ENCODE measurements at places on chromosomes 16 and 17.

GRCh38 chr17:36740157-36740556 lies 138.8 kb downstream of the MRM1 start:
- DNase-seq, result no peak

GRCh38 chr17:74641224-74641957 lies 17.9 kb upstream of the CD300E start:
- DNase-seq, result no peak

DNA sequence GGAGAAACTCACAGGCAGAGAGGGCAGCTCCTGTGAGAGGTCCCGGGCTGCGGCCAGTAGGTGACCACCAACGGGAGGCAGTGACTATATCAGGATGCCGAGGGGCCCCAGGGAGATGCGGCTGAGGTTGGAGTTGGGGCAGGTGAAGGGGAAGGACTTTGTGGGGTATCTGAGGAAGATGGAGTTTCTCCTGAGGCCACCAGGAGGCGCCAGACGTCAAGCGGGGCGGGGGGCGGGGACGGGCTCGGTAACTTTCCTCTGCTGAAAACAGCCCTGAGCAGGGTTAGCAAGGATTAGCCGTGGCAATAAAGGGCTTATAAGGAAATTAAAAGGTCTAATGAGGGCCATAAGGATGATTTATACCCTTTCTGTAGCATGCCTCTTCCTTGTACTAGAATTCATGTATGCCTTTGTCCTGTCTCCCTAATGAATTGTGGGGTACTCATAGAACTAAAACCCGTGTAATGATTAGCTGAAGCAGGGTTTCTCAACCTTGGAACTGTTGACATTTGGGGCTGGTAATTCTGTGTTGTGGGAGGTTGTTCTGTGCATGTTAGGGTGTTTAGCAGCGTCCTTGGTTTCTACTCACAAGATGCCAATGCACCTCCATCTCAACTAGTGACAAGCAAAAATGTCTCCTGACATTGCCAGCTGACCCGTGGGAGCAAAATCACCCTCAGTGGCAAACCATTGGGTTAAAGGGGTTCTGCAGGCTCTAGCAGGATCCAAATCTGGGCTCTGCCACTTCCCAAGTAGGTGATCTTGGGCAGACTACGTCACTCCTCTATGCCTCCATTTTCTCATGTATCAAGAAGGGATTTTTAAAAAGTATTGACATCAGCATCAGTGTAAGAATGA lies 74.8 kb upstream of the GRIN2A start:
- peak; percentile 22 for DNase-seq

- peak; percentile 47 for DNase-seq
Measured at GRCh38 chr16:69522732-69523404, 42.9 kb upstream of the NFAT5 start.

GRCh38 chr17:66957951-66958579 lies 6.4 kb upstream of the CACNG4 start:
- no peak for DNase-seq

DNA sequence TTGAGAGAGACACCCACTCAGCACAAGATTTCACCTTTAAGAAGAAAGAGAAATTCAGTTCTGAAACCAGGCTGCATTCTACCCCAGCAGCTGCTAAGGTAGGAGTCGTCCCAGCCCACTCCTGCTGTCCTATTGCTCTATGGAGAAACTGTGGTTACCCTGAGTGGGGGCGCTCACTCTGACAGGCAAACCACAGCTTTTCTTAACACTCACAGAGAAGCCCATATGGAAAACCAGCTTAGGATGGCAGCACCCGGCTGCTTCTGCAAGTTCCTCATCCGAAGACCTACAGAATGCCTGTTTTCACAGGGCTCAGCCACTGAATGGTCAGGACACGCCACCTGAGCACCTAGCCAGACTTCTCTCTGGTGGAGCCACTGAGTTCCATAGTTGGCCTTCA lies 7.5 kb downstream of the ATP5PD start:
- no peak for DNase-seq

GRCh38 chr17:4427505-4427904 lies 6.2 kb upstream of the SPNS3 start:
- no peak for DNase-seq

DNA sequence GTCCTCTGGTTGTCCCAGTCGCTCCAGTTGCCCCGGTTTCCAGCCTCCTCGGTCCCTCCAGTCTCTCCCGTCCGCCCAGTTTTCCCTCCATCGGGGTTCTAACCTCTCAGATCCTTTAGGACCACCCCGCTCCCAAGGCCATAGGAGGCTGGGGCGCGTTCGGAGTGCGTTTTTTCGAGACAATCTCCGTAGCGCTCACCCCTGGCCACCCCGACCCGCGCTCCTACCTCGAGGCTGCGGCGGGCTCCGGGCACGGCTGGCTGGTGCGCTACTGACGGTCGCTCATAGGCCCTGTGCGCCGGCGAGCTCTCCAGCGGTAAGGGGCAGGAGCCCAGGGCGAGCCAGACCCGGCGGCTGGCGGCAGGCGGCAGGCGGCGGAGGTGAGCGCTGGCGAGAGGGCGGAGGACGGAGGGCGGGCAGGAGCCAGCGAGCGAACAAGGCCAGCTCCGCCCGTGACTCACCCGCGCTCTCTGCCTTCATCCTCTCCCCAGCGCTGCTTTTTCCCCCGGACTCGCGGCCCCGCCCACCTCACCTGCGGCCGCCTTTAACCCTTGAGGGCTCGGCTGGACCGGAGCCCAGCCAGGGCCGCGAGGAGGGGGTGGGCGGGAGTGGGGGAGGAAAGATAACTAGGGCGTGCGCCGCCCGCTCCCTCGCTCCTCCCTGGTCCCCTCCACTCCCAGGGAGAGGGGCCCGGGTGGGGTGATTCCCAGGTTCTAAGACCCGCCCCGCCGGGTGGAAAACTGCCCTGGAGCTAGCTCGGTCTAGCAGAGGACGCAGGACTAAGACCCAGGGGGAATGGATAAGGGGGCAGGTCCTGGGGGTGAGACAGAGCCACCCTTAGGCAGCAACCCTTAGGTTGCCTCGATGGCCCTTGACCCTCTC lies at the start of gene SP6:
Gene SP6 (minus strand): TSS at position 472 of the 882 bp plus-strand sequence. CDS start 2,734 bp downstream, outside the sequence.
- no peak for DNase-seq

DNA sequence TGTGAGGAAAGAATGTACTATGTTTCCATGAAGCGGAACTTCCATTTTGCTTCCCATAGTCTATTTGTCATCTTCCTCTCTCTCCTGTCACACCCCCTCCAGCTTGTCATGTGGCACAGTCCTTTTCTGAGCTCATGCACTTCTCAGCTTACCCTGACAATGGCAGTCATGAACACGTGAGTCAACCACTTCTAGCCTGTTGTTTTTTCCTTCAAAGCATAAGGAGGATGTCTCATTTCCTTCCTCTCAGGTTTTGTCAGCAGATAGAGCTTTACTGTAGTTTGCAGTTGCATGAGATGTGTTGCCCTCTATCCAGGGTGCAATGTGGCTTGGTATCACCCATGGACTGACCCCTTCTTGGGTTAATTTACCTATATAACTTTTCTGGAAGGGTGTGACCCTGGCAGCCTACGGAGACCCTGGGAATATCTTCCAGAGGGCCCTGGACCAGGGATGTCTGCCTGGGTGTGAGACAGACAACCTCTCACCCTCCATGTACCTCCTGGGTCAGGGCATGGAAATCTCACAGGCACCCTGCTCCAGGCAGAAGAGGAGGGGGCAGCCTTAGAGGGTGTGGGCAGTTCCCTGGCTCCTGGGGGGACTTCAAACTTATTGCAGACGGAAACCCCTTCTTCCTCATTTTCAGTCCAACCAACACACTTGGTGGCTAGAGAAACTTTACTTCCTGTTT lies 4.0 kb upstream of the ZNF267 start:
- DNase-seq, result no peak

GRCh38 chr17:6138761-6139446 lies 68.7 kb downstream of the WSCD1 start:
- peak; percentile 18 for DNase-seq

DNA sequence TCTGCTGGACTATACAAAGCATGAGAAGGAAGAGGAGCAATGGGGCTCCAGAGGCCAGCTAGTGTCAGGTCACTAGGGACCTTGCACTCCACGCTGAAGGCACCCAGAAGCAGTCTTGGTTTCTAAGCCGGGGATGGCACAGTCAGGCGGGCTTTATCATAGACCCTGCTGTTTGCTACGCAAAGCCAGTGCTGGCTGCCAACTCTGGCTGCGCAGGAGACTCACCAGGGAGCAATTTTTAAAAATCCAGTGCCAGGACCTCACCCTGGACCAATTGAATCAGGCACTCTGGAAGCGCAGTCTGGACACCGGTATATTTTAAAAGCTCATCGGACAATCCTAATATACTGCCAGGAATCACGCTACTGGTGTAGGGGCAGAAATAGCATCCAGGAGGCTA lies 368.5 kb upstream of the XYLT1 start:
- DNase-seq, result no peak

- no peak for DNase-seq
Measured at GRCh38 chr16:57348327-57348726, 10.3 kb upstream of the CCL22 start.

- peak; percentile 55 for DNase-seq
Measured at GRCh38 chr16:50509521-50510341, 38.5 kb upstream of the NKD1 start.

- no peak for DNase-seq
Measured at GRCh38 chr17:73261952-73262675, 434 bp upstream of the CPSF4L start.

- no peak for DNase-seq
Measured at GRCh38 chr16:74448990-74449389, 27.7 kb upstream of the CLEC18B start.

DNA sequence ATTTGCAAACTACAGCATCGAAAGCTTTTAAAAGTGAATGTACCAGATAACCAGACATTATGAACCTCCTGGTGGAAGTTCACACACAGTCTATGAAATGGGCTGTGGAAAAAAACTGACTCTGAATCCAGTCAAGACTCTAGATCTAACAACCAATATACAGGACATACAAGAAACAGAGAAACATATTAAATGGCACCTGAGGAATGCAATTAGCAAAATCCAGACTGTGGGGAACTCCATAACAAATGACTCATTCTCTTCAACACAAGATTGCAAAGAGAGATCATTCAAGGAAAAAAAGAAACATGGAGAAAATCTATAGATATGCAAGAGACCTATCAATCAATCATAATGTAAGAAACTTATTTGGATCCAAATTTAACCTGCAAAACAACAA lies 119.0 kb downstream of the MYO1D start:
- DNase-seq, result no peak

DNA sequence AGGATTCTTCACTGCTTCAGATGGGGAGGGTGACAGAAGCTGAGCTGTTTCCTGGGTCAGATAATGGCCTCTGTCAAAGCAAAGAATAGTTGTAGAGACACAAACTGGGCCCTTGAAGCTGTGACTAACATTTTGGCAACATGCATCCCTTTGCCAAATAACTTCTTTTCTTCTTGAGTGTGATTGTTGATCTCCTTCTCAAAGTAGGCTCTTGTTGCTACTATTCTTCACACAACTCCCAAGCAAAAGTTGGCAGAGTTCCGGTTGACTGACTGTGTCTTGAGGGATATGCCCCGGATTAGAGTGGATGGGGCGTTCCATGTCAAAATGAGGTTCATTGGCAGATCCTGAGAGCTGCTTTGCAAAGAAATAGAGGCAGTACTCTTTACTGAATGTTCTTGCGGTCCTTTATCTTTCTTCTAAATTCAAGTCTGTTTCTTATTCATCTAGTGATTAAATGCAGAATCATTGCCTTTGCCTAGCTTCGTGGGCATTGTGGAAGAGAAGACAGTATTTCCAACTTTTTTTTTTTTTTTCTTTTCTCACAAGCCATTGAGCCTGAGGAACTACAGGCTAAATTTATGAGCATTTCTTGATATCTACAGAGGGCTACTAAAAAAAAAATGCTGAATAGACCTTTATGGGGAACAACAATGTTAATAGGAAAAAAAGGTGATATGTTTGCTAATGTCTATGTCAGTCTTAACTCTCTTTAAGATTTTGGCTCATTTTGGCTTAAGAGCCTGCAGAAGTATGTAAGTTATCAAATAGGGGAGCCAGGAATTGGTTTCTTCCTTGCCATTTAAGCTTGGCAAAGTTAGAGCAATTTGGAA lies 5.8 kb downstream of the WIPF2 start:
- no peak for DNase-seq

DNA sequence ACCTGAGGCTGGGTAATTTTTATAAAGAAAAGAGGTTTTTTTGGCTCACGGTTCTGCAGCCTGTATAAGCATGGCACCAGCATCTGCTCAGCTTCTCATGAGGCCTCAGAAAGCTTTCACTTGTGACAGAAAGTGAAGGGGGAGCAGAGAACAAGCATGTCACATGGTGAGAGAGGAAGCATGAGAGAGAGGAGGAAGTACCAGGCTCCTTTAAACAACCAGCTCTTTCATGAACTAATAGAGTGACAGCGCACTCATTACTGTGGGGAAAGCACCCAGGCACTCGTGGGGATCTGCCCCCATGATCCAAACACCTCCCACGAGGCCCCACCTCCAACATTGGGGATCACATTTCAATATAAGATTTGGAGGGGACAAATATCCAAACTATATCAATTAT lies 86.8 kb downstream of the USP32 start:
- DNase-seq, result no peak

DNA sequence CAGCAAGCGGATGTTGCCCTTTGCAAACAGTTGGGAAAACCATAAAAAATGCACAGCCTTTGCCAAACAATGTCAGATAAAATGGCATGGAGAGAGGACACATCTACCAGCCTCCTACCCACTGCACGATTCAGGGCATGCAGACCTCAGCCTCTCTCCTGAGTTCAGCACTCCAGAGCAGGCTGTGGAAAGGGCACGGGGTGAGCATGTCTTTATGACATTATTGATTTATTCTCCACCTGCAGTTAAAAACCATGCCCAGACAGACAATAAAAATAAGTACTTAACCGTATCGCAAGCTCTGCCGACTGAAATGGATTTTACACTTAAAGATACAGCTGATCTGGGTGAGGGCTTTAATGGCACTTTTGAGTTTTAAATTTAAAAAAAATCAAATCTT lies 127.1 kb downstream of the MAF start:
- no peak for DNase-seq

GRCh38 chr16:27222249-27223225 lies 19.2 kb downstream of the KDM8 start:
- DNase-seq, result no peak

GRCh38 chr16:717450-718245 lies 2.7 kb downstream of the METRN start:
- DNase-seq, result no peak

DNA sequence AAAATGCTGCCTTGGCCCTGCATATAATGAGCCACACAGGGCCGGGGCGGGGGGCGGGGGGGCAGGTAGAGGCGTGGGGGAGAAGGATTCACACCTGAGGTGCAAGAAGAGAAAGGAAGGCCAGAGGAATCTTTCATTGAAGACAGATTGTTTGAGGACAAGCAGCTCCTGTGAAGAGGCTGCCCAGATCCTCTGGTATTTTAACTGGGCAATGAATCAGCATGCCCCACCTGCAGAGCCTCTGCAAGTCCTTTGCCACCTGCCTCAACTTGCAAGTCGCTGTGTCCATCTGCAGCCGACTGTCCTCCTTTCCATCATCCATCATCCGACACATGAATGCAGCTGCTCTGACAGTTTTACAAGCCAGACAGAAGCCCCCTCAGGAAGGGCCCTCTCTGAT lies 1.2 kb upstream of the SOST start:
- no peak for DNase-seq

Measured in iPS DF 6.9 (cell line).